ENCODE measurements at places on chromosomes 6 and 20.

DNA sequence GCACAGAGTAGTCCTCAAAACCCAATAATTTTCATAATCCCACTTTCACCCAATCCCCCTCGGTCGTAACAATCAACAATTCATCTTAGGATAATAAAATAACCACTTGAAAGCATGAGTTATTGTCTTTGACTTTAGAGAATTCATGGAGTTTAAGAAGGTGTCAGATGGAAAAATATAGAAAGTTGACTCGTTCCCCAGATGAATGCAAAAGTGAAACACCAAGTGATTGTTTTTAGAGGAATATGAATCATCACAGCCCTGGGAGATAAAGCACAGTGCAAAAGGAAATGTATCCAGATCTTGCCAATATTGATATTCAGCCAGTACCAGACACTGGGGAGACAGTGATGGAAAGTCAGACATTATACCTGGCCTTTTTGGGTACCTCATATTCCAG is 860.5 kb downstream of the DHX35 start:
- DNase-seq, result no peak

- DNase-seq, result no peak
Measured at GRCh38 chr20:10961651-10962288, 288.0 kb upstream of the JAG1 start.

DNA sequence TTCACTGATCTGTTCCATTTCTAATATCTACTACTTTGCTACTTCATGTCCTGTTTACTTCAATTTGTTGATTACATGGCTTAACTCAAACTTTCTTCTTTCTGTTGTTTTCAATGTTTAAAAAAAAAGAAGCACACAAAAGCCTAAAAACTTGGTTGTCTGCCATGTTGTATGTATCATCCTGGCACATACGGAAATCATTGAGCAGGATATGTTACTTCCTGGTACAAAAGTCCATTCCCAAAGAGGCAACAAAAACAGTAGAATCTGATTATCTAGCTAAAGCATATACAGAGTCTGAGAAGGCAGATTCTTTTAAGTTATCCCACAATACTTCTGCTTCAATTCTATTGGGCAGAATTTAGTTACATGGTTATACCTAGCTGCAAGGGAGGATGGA is 14.5 kb upstream of the COL12A1 start:
- no peak for DNase-seq

DNA sequence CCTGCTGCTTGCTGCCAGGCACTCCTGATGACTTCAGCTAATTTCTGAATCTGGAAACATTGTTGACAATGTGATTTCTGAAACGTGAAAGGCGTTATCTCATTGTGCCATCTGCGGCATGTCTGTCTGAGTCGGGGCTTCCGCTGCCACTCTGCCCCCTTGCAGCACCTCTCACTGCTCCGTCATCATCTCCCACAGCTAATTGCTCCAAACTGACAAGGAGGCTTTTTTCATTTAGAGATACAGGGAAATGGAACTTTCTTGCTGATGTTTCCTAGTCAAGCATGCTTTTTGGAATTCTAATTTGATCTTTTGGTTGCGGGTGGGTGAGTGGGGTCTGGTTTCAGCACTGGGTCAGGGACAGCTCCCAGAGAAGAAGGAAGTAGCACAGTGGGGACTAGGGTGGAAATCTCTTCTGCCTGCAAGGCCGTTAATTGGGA is 233.5 kb downstream of the DHX35 start:
- DNase-seq, result no peak

- DNase-seq, result peak; percentile 27
Measured at GRCh38 chr6:128519132-128519930, 1.1 kb downstream of the PTPRK start.

GRCh38 chr6:156773935-156774852 is 3.0 kb upstream of the ARID1B start:
- DNase-seq, result no peak

DNA sequence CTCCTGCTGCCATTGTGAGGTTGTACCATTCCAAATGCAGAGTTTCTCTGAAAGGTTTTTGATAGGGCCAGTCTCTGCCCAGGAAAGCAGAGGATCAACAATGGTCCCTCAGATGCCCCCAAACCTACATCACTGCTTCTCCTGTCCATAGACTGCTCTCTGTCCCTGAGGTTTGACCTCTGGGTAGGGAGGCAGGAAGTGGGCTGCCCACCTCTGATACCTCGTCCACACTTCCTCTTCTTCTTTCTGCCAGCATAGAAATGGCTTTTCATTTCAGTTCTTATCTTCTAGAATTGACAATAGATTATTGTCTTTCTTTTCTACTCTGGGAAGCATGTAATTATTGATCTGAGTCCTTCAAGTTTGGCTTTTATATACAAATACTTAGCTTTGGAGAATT is 170.6 kb downstream of the TRMT11 start:
- no peak for DNase-seq

DNA sequence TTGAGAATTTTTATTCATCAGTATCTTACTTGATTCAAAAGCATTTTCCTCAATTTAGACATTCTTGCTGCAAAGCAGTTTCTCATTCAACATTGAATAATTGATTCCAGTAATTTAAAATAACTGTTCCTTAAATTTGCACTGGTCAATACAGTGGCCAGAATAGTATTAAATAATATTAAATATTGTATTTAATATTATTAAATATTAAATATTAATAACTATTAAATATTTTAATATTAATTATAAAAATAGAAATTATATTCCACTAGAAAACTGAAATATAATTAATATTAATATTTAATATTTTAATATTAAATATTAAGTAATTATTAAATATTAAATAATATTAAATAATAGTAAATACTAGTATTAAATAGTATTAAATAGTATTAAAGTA is 758.8 kb downstream of the EYS start:
- DNase-seq, result no peak
